ENCODE measurements at places on chromosomes 7 and 10.

- no peak for DNase-seq
These were observed 10.4 kb upstream of the FAS start for GRCh38 chr10:88980247-88980646.

DNA sequence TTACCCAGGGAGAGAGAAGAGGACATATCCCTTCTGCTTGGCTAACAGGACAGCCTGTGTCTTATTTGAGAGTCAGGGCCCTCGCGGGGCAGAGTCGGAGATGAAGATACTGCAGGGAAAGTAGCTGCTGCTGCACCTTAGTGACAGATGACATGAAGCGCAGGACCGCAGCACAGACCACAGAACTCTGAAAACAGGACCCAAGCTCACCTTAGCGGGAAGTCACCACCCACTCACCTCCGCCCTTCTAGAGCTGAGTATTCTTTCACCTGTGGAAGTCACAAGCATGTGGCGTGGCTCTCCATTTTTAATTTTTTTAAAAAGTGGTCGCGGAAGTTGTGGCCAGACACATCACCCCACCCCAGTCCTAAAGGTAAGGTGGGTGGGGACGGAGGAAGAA is 191.4 kb downstream of the FAM107B start:
- DNase-seq: no peak

DNA sequence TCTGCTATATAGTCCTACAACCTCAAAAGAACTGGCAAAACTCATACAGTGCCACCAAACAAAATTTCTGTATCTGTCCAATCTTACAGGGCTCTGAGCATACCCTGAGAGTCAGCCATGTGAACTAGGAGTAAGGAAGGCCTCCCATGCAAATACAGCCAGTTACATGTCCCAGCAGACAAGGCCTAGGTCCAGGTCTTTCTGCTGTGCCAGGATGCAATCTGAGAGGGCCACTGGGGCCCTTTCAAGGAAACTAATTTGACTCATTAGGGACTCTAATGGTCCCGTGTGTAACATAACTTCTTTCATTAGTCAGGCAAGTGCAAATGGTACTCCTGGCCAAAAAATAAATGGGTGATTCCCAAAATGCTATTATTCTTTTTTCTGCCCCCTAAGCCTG is 17.9 kb upstream of the HIBADH start:
- DNase-seq: no peak

- DNase-seq: no peak
These were observed 25.2 kb downstream of the NUB1 start for GRCh38 chr7:151366880-151367222.

- DNase-seq: no peak
These were observed 444.5 kb upstream of the FOXK1 start for GRCh38 chr7:4237296-4238235.
